ENCODE measurements at places on chromosomes 2 and 18.

- no peak for DNase-seq
Measured at GRCh38 chr18:35495536-35496314, 2.0 kb downstream of the INO80C start.

- no peak for DNase-seq
Measured at GRCh38 chr2:112183327-112184025, 45.3 kb downstream of the FBLN7 start.

DNA sequence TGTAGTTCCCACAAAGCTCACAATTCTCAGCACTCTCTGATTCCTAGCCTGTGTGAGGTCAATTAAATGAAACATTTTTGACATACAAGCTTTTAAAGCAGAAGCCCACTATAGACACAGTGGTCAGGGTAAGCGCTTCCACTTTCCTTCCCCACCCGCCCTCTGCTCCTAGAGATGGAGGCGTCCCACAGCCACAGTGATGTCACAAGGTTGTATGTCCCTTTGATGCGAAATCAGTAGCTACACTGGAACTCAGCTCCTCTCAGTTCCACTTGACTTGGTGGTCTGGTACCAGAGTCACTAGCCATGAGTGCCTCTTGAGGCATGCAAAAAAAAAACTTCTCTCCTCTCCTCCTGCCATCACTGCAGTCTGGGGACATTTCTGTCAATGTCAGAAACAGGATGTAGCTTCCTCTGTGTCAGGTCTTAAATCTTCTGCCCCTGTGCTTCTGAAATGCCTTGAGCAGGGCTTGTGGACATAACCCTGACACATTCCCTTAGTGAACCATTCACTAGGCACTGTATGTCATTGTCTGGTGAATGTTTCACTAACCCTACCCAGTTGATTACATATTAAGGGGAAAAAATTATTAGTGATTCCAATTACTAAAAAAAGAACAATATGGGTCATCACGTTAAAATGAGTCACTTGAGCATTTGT, 7.8 kb downstream of the SULT1C4 start:
- DNase-seq, result no peak

- no peak for DNase-seq
Measured at GRCh38 chr2:1607236-1607920, 136.9 kb downstream of the PXDN start.

GRCh38 chr2:16112251-16112971, 172.1 kb downstream of the MYCN start:
- DNase-seq, result no peak

DNA sequence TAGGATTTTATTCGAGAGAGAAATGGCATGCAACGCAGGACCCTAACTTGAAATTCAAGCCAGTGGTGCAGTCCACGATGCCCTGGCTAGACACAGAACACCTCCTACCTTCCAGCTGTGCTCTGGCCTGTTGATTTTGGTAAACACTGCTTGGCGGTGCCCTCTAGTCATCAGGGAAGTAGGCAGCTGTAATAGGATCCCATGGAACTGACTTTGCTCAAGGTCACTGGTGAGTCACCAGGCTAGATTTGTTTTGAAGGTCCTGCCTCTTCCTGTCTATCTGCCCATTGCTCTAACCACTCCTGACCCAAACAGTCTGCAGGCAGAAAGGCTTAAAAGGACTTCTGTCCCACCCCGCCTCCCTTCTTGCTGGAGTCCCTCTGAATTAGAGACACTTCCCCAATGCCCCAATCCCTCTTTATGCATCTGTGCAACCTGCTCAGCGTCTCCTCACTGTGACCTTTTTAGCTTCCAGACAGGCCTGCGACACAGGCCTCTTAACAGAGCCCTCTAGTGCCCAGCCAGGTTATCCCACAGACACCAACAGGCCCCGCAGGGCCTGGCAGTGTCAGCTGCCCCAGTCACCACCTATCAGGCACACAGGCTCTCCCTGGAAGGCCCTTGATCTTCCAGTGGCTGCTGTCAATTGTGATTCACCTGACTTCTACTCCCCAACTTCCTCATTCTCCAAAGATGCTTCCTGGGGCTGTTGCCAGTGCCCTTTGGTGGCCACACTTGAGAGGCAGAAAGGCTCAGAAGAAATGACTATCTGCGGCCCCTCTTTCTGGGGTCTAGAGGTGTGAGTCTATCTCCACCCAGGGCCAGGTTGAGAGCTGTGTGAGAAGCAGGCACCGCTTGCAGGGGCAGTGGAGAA, 5.2 kb downstream of the TMEM127 start:
- DNase-seq, result no peak

GRCh38 chr2:13413989-13414388, 697.3 kb downstream of the TRIB2 start:
- no peak for DNase-seq

GRCh38 chr18:8803063-8803795, 97.9 kb downstream of the MTCL1 start:
- DNase-seq, result no peak

- DNase-seq, result no peak
Measured at GRCh38 chr2:73324126-73324725, 30.9 kb upstream of the EGR4 start.

- no peak for DNase-seq
Measured at GRCh38 chr2:177545981-177546585, 153.5 kb downstream of the AGPS start.
